Activated naive CD4-positive, alpha-beta T cell (primary cell): ENCODE measurements at places on chromosomes 11 and 22.

- no peak for DNase-seq
Observed at GRCh38 chr11:102423936-102424335, 28.6 kb downstream of the TMEM123 start.

- DNase-seq: no peak
Observed at GRCh38 chr22:41568811-41569210, 8.0 kb downstream of the CSDC2 start.

DNA sequence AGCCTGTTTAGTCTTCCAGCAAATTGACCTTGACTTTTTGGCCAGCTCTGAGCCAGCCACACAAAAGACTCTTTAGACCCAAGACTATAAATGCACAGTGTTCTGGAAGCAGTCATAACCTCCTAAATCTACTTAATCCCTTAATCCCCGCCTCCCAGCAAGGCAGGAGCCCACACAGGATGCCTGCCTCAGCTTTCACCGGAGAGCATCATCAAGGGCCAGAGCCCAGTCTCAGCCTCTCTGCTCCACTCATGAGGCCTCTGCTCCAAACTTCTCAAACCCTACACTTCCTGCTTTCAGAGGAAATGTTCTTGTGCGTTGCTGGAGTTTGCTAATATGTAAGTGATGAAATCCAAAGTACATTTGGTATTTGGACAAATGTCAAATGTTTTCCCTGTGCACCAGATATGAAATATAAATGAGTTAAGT is 57.9 kb upstream of the FSHB start:
- no peak for DNase-seq

DNA sequence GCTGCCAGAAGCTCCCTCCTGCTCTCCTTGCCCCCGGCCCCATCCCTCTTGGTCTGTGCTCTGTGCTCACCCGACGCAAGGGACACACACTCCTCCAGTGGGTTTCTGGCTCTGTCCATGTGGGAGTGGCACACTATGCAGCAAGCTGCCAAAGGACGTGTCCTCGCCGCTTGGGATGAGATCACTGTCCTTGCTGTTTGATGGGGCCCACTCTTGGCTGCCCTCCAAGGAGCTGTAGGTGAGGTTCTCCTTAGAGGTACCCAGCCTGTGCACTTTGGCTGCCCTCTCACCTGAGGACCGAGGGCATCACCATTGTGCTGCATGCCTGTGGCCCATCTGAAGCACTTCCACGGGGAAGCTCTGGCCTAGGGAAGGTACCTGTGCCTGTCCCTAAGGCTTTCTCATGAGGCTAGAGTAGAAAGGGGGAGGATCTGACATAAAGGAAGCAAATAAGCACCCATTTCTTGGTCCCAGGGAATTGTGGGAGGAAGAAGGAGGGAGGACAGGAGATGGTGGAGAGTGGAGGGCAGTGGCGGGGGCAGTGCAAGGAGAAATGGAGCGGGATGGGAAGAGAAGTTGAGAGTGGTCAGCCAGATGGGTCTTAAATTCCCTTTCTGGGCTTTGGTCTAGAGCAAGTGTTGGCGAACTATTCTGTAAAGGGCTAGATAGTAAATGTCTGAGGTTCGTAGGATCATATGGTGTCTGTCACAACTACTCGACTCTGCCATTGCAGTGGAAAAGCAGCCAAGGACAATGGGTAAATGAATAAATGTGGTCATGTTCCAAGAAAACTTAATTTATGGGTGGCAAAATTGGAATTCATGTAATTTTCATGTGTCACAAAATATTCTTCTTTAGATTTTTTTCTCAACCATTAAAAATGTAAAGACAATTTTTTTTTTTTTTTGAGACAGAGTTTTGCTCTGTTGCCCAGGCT is 47.0 kb upstream of the AMPD3 start:
- no peak for DNase-seq

- no peak for DNase-seq
Observed at GRCh38 chr11:9313648-9314290, 624 bp downstream of the TMEM41B start.

GRCh38 chr11:92295175-92296137 is 70.8 kb downstream of the FAT3 start:
- DNase-seq: no peak

DNA sequence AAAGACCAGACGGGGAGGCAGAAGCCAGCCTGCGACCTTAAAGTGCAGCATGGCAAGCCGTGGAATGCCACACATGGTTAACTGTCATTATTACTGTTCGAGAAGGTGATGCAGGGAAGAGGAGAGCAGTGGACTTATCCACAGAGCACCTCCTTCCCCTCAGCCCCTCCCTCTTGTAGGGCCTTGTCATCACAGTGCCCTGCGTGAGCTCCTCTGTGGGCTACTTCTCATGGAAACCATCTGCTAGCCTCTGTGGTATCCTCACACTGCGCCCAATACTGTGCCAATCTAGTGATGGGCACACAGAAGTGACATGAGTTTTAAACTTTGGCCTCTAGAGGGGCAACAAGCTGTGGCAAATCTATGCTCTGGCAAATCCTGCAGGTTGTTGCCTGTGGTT is 18.2 kb upstream of the CCDC134 start:
- DNase-seq: no peak
